Pons (tissue), 1 donor: ENCODE measurements at places on chromosomes 1 and 21.

GRCh38 chr1:72606216-72606810 lies 324.0 kb upstream of the NEGR1 start:
- DNase-seq = no peak

GRCh38 chr21:27636656-27637055 lies 669.8 kb upstream of the ADAMTS5 start:
- DNase-seq = no peak

- peak; percentile 28 for DNase-seq
Measured at GRCh38 chr1:97245026-97245425, 523.4 kb downstream of the PTBP2 start.

- DNase-seq = no peak
Measured at GRCh38 chr1:56585985-56586384, 6.6 kb upstream of the PLPP3 start.

- DNase-seq = no peak
Measured at GRCh38 chr1:246147524-246148461, 359.3 kb downstream of the SMYD3 start.

- DNase-seq = peak; percentile 97
Measured at GRCh38 chr1:30816211-30817076, 58.9 kb upstream of the LAPTM5 start.

- no peak for DNase-seq
Measured at GRCh38 chr1:205171369-205171768, 40.1 kb downstream of the DSTYK start.

GRCh38 chr1:11373895-11374747 lies 101.1 kb downstream of the UBIAD1 start:
- DNase-seq = no peak

DNA sequence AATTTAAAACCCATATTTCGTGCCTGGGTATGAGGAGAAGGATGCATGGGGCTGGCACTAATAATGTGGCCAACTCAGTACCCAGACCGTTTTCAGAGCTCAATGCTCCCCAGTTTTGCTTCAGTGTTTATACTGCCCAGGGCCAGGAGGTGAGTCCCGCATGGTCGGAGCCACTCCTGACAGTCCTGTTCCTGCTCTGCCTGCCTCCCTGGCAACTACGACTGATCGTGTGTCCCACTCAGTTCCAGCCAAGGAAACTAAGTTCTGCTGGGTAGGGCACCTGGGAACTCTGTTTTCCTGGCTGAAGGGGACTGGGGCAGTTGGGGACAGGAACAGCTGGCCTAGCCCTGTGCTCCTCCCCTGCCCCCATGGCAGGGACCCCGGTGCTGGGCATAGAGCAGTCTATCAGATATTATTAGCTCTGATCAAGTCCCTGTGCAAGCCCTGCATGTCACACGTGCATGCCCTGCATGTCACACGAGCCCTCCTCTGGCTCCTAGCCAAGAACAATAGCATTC lies 19.2 kb downstream of the S100A7 start:
- DNase-seq = no peak

- no peak for DNase-seq
Measured at GRCh38 chr1:155678027-155678426, 10.5 kb downstream of the YY1AP1 start.

DNA sequence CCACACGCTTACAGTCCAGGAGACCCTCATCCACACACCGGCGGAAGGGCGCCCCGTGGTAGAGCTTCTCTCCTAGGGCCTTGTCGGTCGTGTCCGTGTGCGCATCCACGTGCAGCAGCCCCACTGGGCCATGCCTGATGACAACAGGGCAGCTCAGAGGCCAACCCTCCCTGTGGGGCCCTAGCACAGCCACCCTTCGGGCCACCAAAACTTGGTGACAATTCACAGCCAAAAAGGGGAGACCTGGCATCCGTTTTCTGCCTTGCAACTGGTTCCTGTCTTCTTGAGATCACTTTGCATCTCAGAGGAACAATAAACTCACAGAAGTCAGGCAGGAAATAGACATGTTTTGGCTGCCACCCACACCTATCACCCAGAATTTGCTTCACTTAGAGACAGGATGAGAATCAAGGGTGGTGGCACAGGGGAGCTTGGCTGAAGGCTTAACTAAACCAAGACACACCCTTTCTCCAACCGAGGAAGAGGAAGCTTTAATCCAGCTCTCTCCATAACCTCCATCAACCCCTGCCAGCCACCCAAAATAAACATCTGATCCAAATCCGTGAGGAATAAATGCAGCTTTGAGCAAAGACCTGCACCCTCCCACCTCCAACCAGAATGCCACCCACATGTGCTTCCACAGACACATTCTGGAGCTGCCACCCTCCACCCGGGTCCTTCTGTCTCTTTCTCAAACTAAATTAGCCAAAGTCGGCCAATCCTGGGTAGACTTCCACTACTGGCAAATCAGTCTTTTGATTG lies 5.7 kb downstream of the AGMAT start:
- DNase-seq = no peak

GRCh38 chr1:203271962-203272632 lies 33.2 kb upstream of the BTG2 start:
- no peak for DNase-seq

GRCh38 chr1:211625040-211625439 lies 46.1 kb upstream of the SLC30A1 start:
- DNase-seq = no peak

DNA sequence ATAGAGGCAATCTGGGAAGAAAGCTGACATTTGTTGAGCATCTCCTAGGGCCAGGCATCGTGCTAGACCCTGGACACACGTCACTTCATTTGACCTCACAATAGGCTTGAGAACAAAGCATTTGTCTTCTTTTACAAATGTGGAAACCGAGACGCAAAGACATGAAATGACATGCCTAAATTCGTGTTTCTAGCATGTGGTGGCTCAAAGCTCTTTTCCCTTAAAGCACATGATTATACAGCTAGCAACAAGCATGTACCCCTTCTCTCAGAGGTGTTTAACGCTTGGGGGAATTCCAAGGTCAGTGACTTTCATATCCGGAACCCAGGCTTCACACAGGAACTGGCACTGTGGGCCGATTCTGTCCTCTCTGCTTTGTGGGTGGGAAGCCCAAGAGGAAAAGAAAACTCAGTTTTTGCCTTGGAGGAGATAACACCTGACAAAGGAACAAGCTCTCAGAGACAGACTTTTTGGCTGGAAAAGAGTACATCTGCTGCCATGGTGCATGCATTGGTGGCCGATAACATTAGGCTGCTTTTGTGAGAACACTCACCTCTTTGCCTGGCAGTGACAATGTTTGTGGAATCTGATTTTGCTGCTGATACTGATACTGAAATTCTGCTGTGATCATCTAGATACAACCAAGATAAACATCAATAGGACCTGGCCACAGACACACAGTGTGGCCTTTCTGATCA lies 15.4 kb upstream of the CD2 start:
- DNase-seq = no peak

- DNase-seq = no peak
Measured at GRCh38 chr1:84078842-84079202, 65.2 kb upstream of the PRKACB start.

DNA sequence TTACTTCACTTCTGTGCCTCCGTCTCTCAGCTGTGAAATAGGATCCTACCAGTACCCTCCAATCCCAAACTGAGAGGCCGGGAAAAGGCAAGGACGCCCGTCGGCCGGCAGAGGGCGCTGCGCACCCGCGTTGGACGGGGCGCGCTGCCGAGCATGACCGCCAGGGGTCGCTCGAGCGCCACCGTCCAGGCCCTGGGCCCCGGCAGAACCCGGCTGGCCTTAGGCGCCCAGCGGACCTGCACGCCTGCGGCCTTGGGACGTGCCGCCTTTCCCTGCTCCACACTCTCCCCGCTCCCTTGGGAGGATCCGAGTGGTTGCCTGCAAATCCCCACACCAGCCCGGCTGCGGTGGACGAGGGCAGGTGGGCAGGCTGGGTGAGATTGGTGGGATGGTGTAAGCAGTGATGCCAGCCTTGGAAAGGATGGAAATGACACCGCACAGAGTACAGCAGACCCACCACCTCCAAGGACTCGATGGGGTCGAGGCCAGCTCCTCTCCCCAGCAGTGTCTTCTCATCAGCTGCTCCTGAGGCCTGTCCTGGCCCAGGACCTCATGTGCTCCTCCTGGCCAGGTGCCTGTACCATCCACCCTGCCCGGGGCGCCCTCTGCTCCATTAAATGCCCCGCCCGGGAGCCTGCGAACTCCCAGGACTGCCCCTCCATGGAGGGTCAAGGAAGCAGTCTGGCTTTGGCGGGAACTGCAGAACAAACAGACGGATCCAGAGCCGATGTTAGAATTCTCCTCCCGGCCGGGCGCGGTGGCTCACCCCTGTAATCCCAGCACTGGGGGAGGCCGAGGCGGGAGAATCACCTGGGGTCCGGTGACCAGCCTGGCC lies 47.4 kb upstream of the LBR start:
- peak; percentile 70 for DNase-seq

GRCh38 chr1:156419854-156420204 lies 50.8 kb downstream of the RHBG start:
- no peak for DNase-seq

GRCh38 chr1:208369045-208369444 lies 124.9 kb upstream of the PLXNA2 start:
- no peak for DNase-seq

- no peak for DNase-seq
Measured at GRCh38 chr1:8497210-8497819, 179.4 kb downstream of the SLC45A1 start.

DNA sequence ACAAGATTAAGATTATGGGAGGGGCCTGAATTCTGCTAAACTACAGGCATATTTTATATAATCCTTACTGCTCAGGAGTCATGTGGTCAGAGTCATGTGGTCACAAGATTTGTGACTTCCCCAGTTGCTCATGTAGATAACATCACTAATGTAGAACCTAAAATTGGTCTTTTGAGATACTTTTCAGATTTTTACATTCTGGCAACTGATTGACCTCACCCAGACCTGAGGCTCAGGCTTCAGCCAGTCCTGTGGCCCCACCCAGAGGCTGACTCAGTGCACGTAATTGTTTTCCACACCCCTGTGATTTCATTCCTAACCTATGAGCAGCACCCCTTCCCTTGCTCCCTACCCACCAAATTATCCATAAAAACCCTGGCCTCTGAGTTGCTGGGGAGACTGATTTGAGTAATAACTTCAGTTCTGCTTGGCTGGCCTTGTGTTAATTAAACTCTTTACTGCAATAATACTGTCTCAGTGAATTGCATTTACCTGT lies 41.7 kb upstream of the ZNF326 start:
- DNase-seq = no peak

GRCh38 chr1:203276916-203277545 lies 28.3 kb upstream of the BTG2 start:
- DNase-seq = no peak

- DNase-seq = no peak
Measured at GRCh38 chr21:38202811-38203210, 54.0 kb upstream of the KCNJ15 start.

DNA sequence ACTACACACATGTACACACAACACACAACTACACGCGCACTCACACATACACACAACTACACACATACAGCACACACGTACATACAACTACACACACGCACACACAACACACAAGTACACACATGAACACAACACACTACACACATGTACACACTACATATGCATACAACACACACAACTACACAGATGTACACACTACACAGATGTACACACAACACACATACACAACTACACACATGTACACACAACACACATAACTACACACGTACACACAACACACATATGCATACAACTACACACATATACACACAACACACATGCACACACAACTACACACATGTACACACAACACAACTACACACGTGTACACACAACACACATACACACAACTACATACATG lies 318.6 kb downstream of the CAMTA1 start:
- DNase-seq = no peak

DNA sequence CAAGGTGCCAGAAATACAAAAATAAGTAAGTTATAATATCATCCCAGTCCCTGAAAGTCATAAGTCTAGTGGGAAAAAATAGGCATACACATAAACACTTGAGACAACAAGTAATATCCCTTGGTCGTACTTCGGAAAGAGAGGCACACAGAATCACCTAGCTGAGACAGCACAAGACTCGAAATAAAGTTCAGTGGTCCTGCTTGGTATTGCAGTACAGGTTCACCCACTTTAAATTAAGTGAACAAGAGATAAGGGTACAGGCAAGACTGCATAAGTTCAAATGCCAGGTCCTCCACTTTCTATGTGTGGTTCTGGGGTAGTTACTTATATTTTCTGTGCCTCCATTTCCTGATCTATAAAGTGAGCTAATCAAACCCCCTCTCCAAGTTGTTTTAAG lies 47.6 kb downstream of the SEC16B start:
- DNase-seq = no peak

DNA sequence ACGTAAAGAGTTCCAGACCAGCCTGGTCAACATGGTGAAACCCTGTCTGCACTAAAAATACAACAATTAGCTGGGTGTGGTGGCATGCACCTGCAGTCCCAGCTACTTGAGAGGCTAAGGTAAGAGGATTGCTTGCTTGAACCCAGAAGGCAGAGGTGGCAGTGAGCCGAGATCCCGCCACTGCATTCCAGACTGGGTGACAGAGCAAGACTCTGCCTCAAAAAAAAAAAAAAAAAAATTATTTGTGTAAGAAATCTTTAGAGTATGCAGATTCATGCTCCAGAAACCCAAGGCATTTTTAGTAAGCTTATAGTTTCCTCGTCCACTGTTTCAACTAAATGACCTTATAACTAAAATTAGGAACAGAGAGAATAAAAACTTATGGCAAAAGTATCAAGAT lies 51.3 kb downstream of the ABL2 start:
- no peak for DNase-seq

GRCh38 chr21:45104560-45104959 lies 30.2 kb downstream of the ADARB1 start:
- DNase-seq = no peak
